Frontal cortex (tissue), 4 donors: ENCODE measurements at places on chromosomes 2 and 18.
A peak's percentile ranks its signal among the peaks of the same experiment; 100 is the strongest.

DNA sequence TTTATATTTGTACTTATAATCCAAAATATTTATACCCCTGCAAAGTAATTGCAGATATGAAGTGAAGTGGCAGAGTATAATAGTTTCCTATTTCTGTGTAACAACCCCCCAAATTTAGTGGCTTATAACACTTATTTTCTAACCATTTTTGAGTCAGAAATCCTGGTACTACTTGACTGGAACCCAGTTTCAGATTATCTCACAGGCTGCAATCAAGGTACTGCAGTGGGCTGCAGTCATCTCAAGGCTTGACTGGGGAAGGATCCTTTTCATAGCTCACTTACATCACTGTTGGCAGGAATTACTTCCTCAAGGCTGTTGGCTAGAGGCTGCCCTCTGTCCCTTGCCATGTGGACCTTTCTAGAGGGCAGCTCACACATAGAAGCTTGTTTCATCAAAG lies 558.2 kb upstream of the PKDCC start:
- no peak for DNase-seq

DNA sequence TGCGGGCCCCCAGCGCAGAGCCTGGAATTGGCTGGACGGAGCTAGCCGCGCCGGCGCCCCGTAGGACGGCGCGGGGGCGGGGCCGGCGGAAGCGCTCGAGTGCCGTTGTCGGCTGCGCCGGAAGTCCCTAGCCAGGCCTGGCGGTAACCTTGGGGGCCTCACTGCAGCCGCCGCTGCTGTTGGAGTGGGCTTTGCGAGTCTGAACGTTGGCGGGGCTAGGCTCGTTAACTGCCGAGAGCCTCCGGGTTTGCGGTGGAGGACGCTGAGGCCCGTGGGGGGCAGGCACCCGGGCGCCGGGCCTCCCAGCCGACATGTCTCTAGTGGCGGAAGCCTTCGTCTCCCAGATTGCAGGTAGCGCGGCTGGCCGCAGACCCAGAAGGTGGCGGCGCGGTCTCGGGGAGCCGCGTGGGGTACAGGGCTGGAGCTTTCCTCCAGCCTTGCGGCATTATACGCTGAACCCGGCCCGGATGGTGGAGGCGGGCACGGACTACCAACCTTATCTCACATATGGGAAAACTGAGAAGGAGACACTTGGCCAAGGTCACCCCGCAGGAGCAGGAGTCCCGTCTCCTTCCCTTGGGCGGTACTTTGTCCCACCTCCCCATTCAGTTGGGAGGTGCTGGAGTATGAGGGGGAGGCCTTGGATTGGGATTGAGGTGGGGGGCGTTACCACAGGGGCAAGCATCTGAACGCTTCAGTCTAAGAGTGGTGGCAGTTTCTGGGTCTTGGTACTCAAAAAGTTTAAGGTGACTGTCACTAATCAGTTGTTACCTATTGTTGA lies at the start of gene MTX2:
TSS of gene MTX2 (plus strand) at position 124 of the 781 bp plus-strand sequence. CDS start at position 312, 188 bp downstream.
- DNase-seq, result peak; percentile 67

DNA sequence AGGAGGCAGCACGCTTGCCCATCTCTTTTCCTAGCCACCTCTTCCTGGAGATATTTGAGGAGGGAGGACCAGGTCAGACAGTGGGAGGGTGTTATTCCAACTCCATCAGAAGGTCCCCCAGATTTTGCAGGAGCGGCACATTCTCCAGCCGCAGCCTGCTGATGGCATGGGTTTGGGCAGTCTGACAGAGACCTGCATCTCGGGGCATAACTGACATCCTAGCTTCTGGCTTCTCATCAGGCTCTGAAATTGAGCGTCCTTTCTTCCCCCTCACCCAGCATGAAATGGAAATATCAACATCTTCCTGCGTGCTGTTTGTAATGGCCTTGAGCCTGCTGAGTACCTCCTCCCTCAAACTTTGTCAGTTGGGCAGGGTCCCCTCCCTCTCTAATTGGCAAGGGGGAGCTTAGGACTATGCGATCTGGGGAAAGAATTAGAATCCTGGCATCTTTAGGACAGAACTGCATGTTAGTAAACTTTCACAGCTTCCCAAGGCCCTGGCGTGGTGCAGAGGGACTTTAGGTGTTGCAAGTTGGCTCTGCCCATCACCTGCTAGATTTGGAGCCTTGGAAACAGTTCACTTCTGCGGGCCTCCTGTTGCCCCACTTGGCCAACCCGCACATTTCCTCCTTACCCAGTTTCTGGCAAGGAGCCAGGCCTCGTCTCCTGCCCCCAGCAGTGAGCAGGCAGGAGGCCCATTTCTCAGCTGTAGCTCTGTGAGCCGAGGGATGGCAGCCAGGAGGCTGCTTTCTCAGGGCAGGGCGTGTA lies 2.2 kb downstream of the ITM2C start:
- DNase-seq, result peak; percentile 54

DNA sequence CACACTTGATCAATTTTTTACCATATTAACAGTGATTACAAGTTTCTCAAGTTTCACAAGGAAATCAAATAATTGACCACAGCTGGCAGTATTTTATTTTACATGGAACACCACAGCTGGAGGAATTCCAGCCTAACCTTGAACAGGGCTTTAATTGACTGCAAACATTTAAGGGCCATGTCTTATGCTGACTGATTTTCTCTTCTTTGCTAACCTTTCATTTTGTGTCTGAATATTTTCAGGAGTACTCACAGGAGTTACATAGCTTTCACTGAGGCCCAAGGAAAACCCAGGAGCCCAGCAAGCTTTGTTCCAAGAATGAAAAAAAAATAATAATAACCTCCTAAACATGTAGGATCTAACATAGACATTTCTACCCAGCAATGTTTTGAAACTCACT lies 49.6 kb downstream of the FRZB start:
- DNase-seq, result no peak

DNA sequence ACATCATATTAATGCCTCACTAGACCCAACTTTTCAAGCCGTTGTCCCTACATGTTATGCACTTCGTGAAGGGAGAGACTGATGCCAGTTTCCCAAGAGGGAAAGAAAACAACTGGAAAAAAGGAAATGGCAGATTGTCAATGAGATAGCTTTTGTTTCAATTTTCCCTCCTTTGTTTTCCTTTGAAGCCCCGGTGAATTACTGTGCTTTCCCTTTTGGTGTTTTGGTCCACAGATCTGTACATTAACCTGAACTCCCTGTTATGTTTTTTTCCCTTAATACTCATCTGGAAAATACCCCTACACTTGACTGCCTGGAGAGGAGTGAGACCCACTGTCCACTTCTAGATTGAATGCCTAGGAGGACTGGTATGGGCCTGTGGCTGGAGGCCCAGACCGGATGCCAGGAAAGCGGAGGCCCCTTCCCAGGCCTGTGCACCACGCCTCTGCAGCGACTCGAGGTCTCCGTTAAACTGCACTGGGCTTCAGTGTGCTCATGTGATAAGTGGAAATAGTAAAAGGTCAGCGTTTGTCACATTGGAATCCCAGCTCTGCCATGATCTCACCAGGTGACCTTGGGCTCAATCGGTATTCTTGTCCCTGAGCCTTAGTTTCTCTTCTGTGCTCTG lies 106.4 kb downstream of the GATA6 start:
- DNase-seq, result no peak

- DNase-seq, result no peak
Observed at GRCh38 chr18:13003466-13003896, 12.3 kb downstream of the CEP192 start.

DNA sequence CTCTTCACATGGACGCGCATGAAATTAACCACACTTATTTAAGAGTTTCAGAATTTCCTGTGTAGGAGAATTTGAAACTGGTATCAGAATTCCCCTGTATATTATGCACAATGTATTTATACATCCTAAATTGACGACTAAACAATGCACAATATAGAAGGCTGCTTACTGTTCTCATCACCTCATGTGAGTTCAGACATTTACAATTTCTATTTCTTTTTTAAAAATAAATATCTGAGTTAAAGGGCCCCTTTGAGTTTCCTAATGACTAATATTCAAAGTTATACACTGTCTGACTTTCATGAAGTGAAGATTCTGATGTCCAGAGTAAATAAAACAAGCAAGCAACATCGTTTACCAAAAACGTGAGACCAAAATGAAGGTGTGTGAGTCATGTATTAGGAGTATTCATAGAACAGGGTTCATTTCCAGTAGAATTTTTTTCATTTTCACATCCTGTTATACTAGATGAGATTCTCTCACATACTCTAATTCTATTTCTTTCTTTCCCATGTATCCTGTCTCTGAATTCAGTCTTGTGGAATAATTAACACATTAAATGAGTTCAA lies 406.2 kb downstream of the NUP35 start:
- no peak for DNase-seq

DNA sequence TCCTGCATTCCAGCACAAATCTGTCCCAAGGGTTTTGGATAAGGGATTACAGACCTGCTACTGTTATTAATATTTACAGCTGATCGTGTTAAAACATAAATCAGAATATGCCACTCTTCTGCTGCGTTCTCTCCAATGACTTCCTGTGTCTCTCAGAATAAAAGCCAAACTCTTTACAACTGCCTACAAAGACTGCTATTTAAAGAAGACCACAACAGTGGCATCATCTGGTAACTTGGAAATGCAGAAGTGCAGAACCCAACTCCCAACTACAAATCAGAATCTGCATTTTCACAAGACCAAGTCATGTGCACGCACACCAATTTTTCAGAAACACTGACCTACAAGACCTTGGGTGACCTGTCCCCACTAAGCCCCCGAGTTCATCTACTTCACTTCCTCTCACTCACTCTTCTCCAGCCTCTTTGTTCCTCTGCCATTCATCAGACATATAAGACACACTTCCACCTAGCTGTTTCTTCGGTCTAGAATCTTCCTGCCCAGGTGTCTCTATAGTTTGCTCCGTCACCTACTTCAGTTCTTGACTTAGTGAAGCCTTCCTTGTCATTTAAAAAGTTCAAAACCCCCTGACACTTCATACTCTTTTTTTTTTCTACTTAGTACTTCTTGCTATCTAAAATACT lies 36.0 kb downstream of the CHN1 start:
- DNase-seq, result no peak

DNA sequence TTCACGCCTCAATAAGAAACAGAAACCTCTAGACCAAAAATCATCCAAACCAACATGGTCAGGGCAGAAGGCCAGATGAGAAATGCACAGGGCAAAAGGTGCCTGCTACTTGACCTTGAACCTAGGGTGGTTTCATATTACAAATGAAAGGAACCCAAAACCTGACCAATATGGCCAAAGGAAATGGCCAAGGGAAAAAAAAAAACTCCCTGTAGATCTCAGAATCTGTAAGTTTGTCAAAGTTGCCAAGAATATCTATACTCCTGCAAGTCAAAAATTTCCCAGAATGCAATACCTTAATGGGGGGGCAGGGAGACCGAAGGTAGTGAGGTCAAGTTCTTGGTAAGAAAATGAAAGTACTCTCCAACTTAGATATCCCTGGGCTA lies 47.2 kb downstream of the HIBCH start:
- no peak for DNase-seq
